Activated CD4-positive, alpha-beta T cell treated with anti-CD3 and anti-CD28 coated beads, Interleukin-2, amount 50 U/mL, for 4 hours (primary cell): ENCODE measurements at places on chromosomes 13 and 19.

DNA sequence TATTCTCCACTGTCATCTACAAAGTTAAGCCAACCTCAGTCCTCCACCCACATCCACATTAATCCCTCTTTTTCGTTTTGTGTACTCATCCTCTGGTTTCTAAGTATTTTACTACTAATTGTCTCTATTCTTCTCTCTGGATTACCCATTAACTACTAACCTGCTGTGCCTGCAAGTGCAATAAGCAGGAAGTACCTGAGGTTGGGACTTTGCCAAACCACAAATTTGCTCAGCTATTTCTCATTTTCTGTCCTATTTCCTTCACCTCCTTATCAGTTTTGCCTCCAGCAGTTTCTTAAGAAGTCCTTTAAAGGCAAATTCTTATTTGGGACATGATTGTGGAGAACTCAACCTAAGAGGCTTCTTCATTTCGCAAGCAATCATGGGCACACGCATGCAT lies 1708.9 kb downstream of the SLITRK5 start:
- no peak for DNase-seq

GRCh38 chr13:84730376-84730775 lies 848.1 kb upstream of the SLITRK1 start:
- no peak for DNase-seq

DNA sequence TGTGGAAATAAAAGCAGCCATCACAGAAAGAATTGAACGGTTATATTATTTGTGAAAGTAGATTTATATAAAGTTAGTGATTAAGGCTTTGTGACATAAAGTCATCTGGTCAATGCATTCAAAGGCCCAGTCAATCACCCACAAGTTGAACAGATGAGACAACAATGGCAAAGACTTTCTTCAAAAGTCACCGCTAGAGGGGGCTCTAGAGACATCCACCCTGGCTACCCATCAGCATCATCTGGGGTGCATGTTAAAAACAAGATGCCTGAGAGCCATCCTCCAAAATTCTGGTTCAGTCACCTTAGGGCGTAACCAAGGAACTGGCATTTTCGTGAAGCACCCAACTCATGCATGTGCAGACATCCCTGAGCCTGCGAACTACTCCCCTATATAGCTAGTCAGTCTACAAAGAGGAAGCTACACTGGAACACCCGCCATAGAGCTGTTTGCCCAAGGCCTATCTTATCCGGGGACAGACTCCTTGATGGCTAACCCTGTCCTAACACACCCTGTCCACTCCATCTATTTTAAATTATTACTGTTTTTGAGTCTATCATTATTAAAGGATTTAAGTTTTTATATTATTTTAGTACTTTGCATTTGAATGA lies 970.5 kb downstream of the UQCRFS1 start:
- no peak for DNase-seq

- DNase-seq: no peak
Observed at GRCh38 chr13:97339988-97340749, 93.8 kb upstream of the RAP2A start.

- no peak for DNase-seq
Observed at GRCh38 chr19:49718511-49718910, 27.6 kb downstream of the CPT1C start.

GRCh38 chr13:39144941-39145533 lies 106.8 kb downstream of the NHLRC3 start:
- peak; percentile 3 for DNase-seq

DNA sequence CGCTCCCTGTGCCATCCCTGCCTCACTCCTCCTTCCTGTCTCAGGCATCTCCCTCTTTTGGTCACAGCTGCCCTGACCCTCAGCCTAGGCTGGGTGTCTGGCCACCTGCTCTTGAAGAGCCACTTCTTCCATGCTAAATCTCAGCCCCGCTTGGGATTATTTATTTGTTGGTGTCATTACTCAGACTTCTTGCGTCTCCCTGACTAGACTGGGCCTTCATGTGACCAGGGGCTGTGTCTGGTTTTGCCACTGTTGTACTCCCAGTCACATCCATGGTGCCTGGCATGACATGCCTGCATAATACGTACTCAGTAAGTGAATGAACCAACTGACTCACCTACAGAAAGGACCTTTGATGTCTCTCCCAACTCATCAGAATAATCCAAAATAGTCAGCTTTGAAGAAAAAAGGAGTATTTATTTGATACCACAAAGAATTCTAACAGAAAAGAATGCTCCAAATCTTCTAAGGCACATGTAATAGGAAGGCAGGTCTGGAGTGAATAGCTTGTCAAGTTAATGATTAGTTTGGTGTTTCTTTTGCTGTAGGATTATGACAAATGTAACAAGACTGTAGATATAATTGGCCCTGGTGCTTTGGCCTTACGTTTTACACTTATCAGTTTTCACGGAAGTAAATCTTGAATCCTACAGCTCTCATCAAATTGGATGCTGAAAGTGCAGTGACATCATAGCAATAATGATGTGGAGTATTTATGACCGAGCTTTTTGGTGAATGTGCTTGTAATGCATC lies 84.0 kb downstream of the ALOX5AP start:
- DNase-seq: no peak

- no peak for DNase-seq
Observed at GRCh38 chr13:111590796-111591195, 270.4 kb downstream of the TEX29 start.

GRCh38 chr19:54281007-54281728 lies at the start of gene LILRB2:
Gene LILRB2, minus strand, starts transcription at chr19:54281110. Its CDS starts 614 bp downstream, at chr19:54280496.
- no peak for DNase-seq

DNA sequence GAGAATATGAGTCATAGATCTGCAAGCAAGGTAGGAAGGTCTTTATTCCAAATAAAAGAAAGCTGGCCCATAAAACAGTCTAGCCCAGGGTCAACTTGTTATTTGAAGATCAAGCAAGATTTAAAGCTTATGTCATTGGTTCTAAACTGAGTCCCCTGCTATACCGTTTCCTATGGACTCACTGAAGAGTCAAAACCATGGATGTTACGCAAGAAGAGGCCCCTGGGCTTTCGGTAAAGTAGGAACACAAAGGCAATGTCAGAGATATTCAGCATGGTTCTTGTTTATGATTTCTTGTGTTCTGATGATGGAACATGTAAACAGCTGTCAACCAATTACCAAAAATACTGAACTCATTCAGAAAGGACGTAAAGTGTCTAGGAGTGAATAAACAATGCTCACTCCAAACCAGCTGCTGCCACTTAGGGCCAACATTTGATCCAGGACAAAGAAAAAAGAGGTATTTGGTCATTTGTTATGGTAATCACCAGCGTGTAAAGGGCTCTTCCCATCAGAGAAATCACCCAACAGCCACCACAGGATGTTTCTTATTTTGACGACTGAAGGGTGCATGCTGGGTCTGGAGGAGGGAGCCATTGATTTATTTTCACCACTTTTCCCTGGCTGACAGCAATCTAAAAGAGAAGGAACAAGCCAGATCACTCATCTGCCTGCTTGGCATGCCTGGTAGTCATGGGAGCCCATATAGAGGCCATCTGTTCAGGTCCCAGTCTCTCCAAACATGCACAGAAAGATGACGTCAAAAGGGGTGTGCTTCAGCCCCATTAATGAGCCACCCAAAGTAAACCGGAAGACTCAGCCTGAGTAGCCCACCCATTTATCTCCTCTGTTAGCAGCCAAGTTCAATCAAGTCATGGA lies 68.3 kb downstream of the FGF14 start:
- DNase-seq: no peak

- DNase-seq: no peak
Observed at GRCh38 chr19:46453661-46454060, 17.7 kb downstream of the PNMA8A start.

GRCh38 chr19:50321831-50322230 lies 7.3 kb downstream of the KCNC3 start:
- no peak for DNase-seq

DNA sequence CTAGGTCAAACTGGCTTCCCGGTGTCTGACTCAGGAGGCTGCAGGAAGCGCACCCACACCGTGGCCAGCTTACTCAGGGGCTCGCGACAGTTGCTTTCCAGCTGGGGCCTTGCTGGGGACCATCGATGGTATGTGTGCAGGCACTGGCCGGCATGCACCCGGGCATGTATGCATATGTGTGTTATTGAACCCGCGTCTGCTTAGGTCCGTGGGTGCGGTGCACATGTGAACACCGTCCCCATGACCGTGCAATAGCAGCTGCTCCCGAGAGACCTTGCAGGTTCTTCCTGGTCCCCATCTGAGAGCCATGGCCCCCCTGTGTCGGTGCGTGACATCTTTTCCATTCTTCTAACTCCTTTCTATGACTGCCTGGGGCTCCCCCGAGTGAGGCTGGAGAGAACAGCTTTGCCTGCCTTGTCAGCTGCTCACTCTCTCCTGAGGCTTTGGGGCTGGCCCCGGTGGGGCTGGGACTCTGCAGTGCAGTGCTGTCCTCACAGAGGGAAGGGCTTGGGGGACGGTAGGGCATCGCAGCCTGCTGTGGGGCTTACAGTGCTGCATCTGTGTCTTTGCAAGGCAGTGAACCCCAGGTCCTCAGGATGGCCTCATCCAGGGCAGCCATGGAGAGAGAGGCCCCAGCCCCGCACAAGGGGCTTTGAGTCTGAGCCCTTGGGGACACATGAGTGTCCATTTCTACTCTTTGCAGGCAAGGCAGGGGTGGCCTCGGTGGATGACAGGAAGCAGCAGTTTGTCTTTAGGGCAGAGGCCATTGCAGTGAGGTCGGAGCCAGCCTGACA lies 65.1 kb downstream of the CHST8 start:
- no peak for DNase-seq

DNA sequence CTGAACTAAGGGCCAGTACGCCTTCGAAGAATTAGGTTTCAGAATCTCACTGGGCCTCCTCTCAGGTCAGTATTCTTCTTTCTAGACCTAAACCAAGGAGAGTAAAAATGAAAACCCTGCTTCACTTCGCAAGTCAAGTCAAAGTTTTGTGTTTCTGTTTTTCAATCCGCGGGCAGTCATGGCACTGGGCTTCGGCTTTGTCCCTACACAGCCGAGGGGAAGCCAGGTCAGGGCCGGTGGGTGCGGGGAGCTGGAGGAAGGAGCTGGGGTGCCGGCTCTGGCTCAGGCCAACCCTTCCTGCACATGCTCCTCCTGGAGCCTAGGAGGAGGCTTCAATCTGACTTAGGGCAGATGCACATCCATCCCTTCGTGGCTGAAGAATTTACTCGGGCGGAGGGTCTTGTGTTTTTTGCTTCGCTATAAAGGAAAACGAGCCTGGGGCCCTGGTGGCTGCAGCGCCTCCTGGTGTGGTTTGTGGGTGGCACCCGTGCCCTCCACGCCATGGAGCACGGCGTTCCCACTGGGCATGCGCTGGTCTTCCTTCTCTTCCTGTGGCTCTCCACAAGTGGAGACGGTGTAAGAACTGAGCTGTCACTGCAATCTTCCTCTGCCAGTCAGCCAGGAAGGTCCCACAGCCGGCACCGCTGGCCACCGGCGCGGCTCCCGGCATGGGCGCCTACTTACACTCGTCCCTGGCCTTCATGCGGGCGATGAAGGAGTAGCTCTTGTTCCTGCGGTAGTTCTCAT lies 22.5 kb downstream of the C19orf44 start:
- DNase-seq: no peak

- DNase-seq: no peak
Observed at GRCh38 chr19:5326545-5326944, 14.1 kb downstream of the PTPRS start.

DNA sequence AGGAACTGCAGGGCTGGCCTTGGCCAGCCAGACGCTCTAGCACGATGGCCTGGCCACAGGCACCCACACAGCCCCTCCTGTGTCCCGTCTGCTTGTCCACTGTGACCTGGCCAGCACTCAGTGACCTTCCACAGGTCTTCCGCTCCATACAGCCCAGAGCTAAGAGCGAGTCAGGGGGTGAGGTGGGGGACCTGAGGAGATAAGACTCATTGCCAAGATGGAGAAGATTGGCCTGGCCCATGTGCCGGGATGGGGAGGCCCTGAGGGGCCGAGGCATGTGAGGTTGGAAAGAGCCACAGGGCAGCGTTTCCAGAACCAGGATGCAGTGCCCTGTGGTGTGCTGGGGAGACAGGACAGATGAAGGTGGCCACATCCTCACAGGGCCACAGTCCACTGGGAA lies 10.2 kb upstream of the SLC7A9 start:
- no peak for DNase-seq

DNA sequence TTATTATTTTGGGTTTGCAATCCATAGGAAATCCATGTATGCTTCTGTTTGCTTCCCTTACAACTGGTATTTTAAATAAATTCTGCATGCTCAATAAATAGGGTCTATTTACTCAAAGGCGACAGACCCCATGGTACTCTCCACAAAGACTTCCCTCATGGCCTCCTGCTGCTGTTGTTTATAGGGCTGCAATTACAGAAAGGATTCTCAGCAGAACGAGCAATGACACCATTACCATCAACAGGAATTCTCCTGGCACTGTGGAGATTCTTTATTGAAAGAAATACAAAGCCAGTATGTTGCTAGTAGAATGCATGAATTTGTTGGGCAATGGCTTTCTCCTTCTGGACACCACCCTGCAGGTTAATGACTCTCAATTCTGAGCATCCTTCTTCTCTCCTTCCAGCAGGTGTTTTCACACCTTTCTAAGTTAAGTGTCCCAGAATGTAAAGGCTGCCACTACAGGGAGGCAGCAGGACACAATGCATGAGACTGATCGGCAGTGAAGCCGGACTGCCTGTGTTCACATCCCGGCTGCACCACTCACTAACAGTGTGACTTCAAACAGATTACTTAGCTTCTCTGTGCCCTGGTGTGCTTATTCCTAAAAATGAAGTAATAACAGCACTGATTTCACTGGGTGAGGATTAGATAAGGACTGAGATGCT lies 360.2 kb downstream of the DNAJC15 start:
- no peak for DNase-seq

DNA sequence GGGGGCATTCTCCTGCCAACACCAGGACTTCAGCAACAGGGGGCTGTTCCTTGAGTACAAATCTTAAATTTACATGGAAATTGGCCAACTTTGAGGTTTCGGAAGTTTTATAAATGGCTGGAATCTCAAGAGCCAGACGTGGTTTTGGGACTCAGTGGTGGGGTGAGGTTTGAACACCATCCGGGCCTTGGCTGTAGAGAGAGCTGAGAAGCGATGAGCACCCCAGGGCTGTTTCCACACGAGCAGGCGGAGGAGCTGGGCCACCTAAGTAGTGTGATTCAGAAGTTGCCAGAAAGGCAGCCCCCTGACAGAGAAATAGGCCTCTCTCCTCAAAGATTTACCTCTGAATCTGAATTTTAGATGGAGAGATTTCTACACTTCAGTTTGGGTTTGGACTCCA lies 89.0 kb downstream of the FGF9 start:
- DNase-seq: no peak

- DNase-seq: no peak
Observed at GRCh38 chr19:12880551-12881171, 588 bp downstream of the DNASE2 start.

- DNase-seq: no peak
Observed at GRCh38 chr13:95298169-95298965, 2.9 kb downstream of the ABCC4 start.

GRCh38 chr19:38808741-38809140 lies 4.0 kb downstream of the LGALS4 start:
- no peak for DNase-seq

GRCh38 chr13:30346153-30346788 lies 38.9 kb upstream of the KATNAL1 start:
- peak; percentile 38 for DNase-seq

DNA sequence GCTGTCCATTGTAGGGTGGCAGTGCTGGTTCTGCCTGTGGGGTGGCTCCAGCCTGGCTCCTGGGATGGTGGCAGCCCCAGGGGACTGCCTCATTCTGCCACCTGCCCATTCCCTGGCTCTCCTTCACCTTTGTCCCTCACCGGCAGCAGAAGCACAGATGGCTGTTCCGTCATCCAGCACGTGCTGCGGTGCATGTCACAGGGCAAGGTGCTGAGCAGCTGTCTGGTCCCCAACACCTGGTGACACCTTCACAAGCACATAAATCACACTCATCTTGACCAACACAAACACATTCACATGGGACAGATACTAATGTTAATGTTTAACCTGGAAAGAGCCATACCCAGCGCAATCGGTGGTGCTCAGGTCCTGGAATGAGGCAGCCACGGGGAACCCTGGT lies 126.8 kb downstream of the UQCRFS1 start:
- no peak for DNase-seq
